ENCODE measurements at places on chromosomes 16 and 17. TPM values are rescaled to one million over a fixed set of nuclear protein-coding genes. Genes with fewer than 3 reads are reported as not detected.

The SLC4A1 gene
- not detected for total RNA-seq

The C17orf78 gene
- not detected for total RNA-seq

The TRPV2 gene
- 21.7 TPM for total RNA-seq

The HAS3 gene
- 12.3 TPM for total RNA-seq

The ZNF75A gene
- 26.8 TPM for total RNA-seq

The GRAPL gene
- not detected for total RNA-seq

The PARD6A gene
- 0.78 TPM for total RNA-seq

The KREMEN2 gene
- not detected for total RNA-seq

The KRT28 gene
- total RNA-seq: not detected

The PLD6 gene
- 2.1 TPM for total RNA-seq

The CCT6B gene
- total RNA-seq: 4.8 TPM

The HS3ST3A1 gene
- 5.9 TPM for total RNA-seq

The FBXW10 gene
- not detected for total RNA-seq

The TLCD1 gene
- 4.6 TPM for total RNA-seq

The CCDC154 gene
- 0.13 TPM for total RNA-seq

The CDRT15L2 gene
- total RNA-seq: not detected

The MT1M gene
- total RNA-seq: 6.3 TPM

The MYO1D gene
- total RNA-seq: 160 TPM

The KCTD11 gene
- 8.9 TPM for total RNA-seq

The HOXB1 gene
- not detected for total RNA-seq

The SCNN1G gene
- total RNA-seq: not detected

The UMOD gene
- not detected for total RNA-seq

The TMEM114 gene
- total RNA-seq: not detected

The MAF gene
- 97.9 TPM for total RNA-seq

The CHST4 gene
- 0.26 TPM for total RNA-seq

The ATF7IP2 gene
- 14.1 TPM for total RNA-seq

The TPSB2 gene
- total RNA-seq: not detected

The TSC2 gene
- total RNA-seq: 49.2 TPM

The LPO gene
- under 0.01 TPM for total RNA-seq

The SPECC1 gene
- 96.2 TPM for total RNA-seq

The TPSG1 gene
- total RNA-seq: not detected

The KRT36 gene
- not detected for total RNA-seq

The KRTAP4-5 gene
- total RNA-seq: not detected

The KRTAP1-5 gene
- 11.6 TPM for total RNA-seq

The FOXL1 gene
- total RNA-seq: 2.3 TPM

The ZSCAN10 gene
- total RNA-seq: not detected

The CCL4 gene
- not detected for total RNA-seq
